Caco-2 (cell line): ENCODE measurements at places on chromosomes 5 and 9. TPM values are rescaled to one million over a fixed set of nuclear protein-coding genes. Genes with fewer than 3 reads are reported as not detected.

The HOMER1 gene
- total RNA-seq: 22.2 and 24.0 TPM in 2 replicates

The CARD6 gene
- 0.14 and 0.26 TPM in 2 replicates for total RNA-seq

The PPP6C gene
- 37.4 and 41.2 TPM in 2 replicates for total RNA-seq

The DELE1 gene
- 67.6 and 78.6 TPM in 2 replicates for total RNA-seq

The GLDC gene
- total RNA-seq: 276 and 320 TPM in 2 replicates

The PCDHB1 gene
- not detected in 2 replicates for total RNA-seq

The RNF183 gene
- 1.5 and 3.3 TPM in 2 replicates for total RNA-seq

The MARCHF11 gene
- 0.86 and 1.5 TPM in 2 replicates for total RNA-seq

The ADAMTSL1 gene
- not detected in 2 replicates for total RNA-seq

The USP20 gene
- total RNA-seq: 13.9 and 16.5 TPM in 2 replicates

The HTR4 gene
- total RNA-seq: not detected in 2 replicates

GRCh38 chr5:27854243-27854852, 816.0 kb upstream of the CDH9 start:
- no peak for DNase-seq

GRCh38 chr9:129815278-129815677, 8.7 kb downstream of the TOR1A start:
- no peak for DNase-seq

DNA sequence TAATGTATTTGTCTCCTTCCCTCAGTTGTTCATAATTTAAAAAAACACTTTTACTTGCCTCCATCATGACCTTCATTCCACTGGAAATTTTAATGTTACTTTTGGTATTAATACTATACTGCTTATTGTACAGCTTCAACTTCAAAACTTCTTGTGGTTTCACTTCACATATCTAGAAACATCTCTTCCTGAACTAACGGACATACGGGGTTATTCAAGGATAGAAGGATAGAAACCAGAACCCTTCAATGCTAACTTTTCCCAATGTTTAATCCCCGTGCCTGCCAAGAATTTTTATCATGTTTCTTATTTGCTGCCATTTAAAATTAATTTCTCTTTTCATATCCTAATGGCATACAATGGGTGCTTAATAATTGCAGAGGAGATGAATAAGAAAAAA, 36.3 kb upstream of the SETD9 start:
- no peak for DNase-seq

DNA sequence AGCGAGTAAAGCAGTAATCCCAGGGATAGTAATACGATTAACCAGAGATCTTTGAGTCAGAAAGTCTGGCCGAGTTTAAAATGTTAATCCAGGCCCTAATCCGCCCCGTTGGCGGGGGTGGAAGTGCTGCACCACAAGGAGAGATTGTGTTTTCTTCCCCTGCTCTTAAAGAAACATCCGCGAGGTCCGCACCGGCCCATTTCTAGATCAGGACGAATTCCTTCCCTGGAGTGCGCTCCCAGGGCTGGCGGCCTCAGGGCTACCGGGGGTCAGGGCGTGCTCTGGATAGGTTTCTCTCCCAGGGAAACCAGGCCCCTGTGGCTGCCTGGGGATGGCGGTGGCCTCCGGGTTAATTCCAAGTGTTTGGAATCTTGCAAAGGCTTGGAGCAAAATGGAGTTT, 9.3 kb upstream of the NEUROG1 start:
- no peak for DNase-seq

GRCh38 chr5:102888483-102888882, 133.4 kb downstream of the PAM start:
- DNase-seq: no peak

- DNase-seq: no peak
These were observed 21.8 kb downstream of the CSNK1A1 start for GRCh38 chr5:149529463-149529862.

DNA sequence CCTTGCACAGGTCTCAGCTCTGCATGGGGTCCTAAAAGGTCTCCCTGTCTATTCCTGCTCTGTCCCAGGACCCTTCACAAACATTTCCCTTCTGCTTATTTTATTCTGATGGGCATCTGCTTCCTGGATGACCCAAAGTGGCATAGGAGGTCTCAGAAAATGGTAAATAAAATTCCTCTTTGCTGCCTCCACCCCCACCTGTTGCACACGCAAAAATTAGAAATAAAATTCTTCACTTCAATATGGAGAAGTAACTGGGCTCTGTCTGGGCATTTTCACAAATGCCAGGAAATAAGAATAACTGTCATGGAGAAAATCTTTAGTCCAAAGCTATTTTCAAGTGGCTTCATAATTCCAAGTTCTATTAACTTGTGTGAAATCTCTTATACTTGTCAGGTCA, 106.6 kb upstream of the MAP1B start:
- DNase-seq: no peak

GRCh38 chr5:11398728-11399127, 505.5 kb downstream of the CTNND2 start:
- no peak for DNase-seq

- DNase-seq: no peak
These were observed 42.3 kb upstream of the MATR3 start for GRCh38 chr5:139251281-139251687.

DNA sequence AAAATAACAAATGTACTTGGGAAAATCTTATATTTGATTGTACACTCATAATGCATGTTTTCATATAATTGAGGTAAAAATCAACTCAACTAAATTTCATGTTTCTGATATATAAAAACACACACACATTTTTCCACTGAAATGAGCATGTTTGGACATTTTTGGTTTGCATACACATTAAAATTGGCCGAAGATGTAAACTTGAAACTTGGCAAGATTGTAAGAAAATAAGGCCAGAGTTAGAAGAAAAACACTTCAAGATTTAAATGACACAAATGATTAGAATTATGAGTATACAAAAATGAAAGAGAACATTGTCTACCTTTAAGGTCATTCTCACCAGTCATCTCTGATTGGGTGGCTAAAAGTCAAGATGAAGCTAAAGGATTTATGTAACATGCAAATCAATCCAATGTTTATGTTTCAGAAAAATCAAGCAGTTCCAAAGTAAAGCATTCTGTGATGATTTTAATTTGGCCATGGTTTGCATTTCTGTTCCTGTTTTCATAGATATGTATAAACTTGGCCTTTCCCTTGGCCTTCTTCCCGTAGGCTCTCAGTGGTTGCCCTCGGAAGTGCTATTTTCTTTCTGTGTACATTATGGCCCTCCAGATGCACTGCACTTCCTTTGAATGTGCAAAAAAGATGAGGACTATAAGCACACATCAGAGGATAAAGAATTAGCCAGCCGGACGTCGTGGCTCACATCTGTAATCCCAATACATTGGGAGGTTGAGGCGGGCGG, 1105.4 kb upstream of the DMAC1 start:
- no peak for DNase-seq
